ENCODE measurements at places on chromosomes 4 and X.

GRCh38 chr4:89797117-89797516 lies 39.8 kb downstream of the SNCA start:
- no peak for DNase-seq

DNA sequence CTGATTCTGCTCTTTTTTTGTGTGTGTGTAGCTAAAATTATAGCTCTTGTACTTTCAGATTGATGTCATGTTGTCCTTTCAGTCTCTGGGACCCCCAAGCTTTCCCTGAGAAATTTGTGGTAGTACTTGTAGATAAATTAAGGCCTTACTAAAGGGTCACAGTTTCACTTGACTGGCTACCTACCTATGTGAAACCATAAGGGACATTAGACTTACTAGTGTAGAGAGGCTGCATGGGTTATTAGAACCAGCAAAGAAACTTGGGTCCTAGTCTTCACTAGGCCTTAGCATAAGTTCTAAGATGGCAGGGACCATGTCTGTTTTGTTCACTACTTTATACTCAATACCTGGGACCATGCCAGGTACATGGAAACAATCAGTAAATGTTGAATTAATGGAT lies 21.4 kb downstream of the WDR44 start:
- DNase-seq, result no peak

DNA sequence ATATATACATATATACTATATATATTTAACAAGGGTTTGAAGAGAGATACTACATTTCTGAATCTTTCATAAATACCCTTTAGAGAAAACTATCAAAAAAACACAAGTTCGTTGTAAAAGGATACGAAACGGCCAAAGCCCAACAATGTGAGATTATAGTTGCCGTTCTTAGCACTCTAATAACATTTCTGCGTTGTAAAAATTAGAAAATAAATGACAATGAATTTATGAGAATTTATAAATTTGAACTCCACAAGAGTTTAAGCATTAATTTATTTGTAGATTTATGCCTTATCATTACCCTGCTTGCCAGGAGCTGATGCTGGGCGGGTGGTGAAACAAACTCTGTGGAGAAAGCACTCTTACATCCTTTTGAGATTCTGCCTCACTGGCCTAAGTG lies 1.1 kb downstream of the WDR17 start:
- no peak for DNase-seq

DNA sequence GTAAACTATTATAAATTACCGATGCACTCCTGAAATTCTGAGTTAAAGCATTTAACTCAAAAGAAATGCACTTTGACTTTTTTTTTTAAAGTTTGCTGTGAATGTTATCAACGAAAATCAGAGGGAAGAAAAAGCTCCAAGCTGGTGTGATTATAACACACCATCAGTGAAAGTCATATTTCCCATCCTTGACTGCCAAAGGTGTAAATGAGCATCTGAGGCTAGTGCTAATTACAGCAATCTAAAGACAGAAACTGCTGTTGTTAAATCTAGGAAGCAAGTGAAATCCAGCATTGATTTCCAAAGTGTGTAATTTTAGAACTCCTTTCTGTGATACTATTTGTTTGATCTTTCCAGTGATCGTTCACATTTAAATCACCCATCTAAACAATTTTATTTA lies 1538.8 kb downstream of the TECRL start:
- DNase-seq, result no peak

GRCh38 chr4:157358439-157358838 lies 137.9 kb downstream of the GRIA2 start:
- no peak for DNase-seq

GRCh38 chr4:1993169-1993516 lies 15.6 kb downstream of the NELFA start:
- DNase-seq, result no peak

GRCh38 chr4:184019076-184019475 lies 114.0 kb downstream of the STOX2 start:
- DNase-seq, result no peak

- no peak for DNase-seq
Measured at GRCh38 chr4:124684301-124684700, 28.2 kb downstream of the ANKRD50 start.

- no peak for DNase-seq
Measured at GRCh38 chr4:20284990-20285389, 33.3 kb downstream of the SLIT2 start.

- no peak for DNase-seq
Measured at GRCh38 chr4:169622566-169622965, 2.2 kb downstream of the CLCN3 start.

DNA sequence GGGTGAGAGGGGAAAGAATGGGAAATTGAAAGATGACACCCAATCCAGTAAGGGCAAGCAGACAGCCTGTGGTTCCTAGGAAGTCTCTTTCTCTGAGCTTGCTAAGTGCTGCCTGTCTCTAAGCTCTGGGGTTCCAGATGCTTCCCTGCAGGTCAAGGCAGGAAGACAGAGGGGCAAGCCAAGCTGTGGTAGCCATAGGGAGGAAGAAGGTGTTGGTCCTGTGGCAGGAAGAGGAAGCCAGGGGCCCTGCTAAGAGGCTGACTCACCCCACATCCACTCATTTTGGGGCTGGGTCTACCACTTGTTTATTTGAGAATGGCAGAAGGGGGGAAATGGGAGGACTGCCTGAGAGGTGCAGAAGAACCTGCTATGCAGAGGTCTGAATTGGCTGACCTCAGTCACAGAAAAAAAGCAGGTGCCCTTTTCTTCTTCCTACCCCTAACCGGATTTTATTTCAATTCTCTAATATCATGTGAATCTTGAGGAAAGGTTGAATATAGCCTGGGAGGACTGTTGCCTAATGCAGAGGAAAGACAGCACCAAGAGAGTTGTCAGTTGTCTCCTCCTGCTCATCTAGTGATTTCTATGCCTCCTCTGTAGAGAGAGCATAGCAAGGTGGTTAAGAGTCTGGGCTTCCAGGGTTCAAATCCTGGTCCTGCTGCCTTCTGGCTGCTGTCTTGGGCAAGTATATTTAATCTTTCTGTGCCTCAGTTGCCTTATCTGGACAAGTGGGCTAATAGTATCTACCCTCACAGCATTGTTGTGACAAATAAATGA lies 27.4 kb downstream of the HOPX start:
- no peak for DNase-seq

DNA sequence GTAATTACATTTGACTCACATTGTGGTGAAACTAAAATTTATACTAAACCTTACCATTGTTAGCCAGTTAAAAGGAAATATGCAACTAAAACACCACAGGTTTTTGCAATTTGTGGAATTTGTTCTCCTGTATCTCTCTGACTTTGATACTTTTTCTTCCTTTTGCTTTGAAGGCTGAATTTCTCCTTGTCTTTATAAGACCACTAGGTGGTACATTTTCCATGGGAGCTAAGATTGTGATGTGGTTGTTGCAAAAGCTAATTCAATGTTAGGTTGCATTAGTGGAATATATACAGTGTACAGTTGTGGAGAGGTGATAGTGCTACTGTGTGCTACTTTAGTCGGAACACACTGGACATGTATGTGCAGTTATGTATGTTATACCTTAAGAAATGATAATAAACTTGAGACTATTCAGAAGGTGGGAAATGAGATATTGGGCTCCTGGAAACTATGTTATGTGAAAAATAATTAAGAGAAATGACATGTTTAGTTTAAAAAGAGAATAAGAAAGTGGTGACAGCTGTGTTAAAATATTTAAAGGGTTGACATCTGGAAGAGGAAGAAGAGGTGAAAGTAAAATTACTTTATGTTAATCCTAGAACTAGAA lies 70.3 kb downstream of the ARL9 start:
- DNase-seq, result no peak

- DNase-seq, result no peak
Measured at GRCh38 chrX:42541554-42541953, 236.4 kb downstream of the PPP1R2C start.

- DNase-seq, result no peak
Measured at GRCh38 chrX:129933700-129934099, 27.7 kb downstream of the UTP14A start.

Measured in stimulated activated CD4-positive, alpha-beta T cell treated with anti-CD3 and anti-CD28 coated beads, Interleukin-4, amount 100 ng/mL, for 1 hour (primary cell).